ENCODE measurements at places on chromosomes 11 and 22.

DNA sequence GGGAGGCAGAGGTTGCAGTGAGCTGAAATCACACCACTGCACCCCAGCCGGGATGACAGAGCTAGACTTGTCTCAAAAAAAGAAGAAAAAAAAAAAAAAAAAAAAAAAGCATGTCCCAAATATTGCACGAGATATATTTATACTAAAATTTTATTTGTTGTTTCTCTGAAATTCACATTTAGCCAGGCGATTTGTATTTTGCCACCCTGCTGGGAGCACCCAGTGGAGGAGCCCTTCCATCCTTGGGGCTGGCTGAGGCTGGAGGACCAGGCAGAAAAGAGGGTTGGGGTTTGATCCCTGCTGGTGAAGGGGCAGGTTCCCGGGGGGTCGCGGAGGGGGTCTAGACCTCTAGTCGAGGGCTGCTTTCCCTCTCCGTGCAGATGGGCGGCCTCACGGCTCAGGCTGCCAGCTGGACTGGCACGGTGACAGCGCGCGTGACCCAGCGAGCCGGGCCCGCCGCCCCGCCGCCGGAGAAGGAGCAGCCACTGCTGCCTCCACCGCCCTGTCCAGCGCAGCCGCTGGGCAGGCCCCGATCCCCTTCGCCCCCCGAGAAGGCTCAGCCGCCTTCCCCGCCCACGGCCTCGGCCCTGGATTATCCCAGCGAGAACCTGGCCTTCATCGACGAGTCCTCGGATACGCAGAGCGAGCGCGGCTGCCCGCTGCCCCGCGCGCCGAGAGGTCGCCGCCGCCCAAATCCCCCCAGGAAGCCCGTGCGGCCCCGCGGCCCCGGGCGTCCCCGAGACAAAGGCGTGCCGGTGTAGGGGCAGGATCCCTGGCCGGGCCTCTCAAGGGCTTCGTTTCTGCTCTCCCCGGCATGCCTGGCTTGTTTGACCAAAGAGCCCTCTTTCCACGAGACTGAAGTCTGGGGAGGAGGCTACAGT, 952 bp upstream of the CATSPERZ start:
- DNase-seq: no peak

DNA sequence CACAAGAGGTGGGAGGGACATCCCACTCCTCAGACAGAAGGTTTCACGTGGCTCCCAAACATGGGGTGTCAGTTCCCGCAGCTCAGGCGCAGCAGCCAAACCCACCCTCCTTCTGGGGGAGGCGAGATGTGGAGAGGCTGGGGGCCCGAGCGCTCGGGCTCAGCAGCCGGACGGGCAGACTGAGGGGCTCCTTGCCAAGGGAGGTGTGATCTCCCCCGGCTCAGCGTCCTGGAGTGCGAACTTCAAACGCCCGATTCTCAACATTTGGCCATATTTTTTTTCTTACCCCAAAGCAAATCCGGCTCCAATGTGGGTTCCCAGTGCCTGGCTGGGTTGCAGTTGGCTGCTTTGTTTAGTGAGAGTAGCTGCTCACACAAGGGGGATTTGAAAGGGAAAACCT, 477.9 kb downstream of the MN1 start:
- DNase-seq: no peak

- DNase-seq: no peak
Observed at GRCh38 chr11:15817001-15817400, 539.3 kb downstream of the SOX6 start.

DNA sequence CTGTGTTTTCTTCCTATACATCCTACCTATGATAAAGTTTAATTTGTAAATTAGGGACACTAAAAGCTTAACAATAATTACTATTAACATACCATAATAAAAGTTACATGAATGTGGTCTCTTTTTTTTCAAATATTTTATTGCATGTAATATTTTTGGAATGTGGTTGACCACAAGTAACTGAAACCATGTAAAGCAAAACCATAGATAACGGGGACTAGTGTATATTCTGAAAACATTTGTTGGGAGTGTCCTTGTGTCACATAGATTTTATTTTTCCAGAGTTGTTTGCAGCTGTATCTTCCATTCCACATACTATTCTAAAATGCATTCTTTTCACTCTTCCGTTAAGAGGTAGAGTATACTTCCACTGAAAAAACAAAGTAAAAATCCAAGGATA, 200.4 kb downstream of the KIF18A start:
- no peak for DNase-seq

DNA sequence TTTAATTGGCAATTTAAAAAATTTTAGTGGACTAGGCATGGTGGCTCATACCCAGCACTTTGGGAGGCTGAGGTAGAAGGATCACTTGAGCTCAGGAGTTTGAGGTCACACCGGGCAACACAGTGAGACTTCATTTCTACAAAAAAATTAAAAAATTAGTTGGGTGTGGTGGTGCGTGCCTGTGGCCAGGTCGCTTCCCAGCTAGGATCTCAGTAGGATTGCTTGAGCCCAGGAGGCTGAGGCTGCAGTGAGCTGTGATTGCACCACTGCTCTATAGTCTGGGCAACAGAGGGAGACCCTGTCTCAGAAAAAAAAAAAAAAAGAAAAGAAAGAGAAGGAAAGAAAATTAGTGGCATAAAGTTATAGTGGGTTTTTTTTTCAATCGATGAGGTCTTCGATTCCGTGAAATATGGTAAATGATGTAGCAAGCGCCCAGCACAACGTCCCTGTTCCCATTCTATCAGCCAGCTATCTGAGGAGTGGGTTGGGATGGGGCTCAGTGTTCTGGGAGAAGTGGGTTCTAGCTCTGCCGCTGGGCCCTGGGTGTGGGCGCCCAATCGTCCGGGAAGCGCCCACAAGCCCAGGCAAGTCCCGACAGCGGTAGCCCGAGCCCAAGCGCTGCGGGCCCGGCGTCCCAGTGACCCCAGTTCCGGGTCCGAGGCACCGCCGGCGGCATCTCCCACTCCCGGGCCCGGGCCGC, 1.4 kb downstream of the FOSL1 start:
- DNase-seq: no peak

GRCh38 chr22:33577862-33578411, 342.3 kb downstream of the LARGE1 start:
- DNase-seq: no peak
